ENCODE measurements at places on chromosomes 12 and 14.

GRCh38 chr12:84704856-84705255 is 207.7 kb downstream of the SLC6A15 start:
- no peak for DNase-seq

DNA sequence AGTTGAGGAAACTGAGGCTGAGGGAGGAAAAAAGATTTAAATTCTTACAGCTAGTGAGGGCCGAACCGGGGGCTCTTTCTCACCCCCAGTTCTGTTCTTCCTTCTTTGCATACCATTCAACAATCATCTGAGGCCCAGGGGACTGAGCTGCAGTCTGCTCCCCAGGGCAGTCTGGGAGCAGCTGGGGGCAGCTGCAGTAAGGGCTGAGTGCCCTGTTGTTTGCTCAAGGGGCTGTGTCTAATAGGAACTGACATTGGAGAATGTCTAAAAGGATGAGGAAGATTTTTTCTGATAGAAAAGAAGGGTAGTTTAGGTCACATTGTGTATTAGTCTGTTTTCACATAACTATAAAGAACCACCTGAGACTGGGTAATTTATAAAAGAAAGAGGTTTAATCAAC is 42.2 kb downstream of the SLC17A8 start:
- no peak for DNase-seq

GRCh38 chr12:93879476-93880421 is 202.6 kb downstream of the CRADD start:
- DNase-seq = no peak

DNA sequence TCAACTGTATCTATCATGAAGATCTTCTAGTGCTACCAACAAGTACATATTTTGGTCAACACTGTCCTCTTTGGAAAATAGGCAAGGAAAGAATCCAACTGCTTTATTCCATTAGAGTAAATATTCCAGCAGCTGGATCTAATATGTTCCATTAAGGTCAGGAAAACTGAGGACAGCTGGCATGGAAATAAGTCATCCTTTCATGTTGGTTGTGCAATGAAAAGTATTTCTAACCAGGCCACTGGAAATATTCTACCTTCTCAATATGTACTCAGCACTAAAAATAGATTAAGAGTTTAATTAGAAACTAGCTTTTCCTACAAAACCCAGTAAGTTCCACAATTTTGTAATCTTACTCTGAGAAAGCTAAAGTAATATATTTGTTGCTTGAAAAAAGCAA is 19.6 kb downstream of the HIGD1C start:
- DNase-seq = no peak

DNA sequence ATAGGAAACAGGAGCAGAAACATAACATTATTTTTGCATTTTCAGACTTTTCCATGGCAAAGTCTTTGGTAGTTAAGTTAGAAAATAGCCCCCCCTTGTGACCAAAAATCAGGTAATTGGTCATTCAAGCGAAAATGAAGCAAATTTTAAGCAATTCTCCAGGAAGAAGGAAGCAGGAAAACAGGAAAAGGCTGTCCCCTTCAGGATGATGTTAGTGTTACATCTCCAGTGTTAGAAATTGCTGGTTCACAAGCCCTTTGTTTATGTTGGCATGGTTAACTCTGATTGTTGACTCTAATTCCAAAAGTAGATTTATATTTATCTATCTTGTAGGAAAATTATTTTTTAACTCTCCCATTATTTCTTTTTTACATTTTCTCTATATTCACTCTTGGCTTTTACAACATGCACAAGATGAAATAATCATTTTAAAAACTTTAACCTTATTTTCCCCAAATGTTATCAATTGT is 18.8 kb upstream of the GAS2L3 start:
- peak; percentile 40 for DNase-seq

DNA sequence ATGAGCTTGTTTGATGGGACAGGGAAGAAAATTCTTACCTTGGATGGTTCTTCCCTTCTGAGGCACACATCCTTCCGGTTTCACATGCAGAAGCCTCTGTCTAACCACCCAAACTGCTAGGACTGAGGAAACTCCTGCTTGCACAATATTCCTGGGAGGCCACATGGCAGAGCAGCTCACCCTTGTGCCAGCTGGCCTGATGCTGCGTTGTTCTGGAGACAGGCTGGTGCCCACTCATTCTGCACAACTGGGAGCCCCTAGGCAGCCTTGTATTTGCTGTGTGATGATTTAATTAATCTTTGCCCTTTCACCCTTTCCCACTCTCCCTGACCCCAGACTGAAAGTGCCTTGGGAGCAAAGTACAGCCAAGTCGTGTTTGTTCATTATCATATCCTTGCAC is 130.8 kb downstream of the RTN1 start:
- no peak for DNase-seq

GRCh38 chr12:83018088-83018487 is 331.4 kb downstream of the TMTC2 start:
- DNase-seq = no peak

DNA sequence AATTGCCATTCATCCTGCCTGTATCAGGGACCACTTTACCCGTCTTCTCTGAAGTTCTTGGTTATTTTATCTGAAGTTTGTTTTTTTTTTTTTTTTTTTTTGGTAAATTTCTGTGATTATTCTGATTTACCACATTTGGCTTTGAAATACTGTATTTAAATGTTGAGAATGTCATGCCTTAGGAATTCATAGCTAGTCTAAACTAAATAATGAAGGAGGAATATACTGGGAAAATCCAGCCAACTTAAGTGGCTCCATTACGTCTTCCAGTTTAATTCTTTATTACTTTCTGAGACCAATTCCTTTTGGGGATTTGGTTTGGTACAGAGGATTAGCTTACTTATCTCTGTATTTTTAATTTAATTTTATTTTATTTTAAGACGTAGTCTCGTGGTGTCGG is 60.3 kb upstream of the KCNMB4 start:
- no peak for DNase-seq

DNA sequence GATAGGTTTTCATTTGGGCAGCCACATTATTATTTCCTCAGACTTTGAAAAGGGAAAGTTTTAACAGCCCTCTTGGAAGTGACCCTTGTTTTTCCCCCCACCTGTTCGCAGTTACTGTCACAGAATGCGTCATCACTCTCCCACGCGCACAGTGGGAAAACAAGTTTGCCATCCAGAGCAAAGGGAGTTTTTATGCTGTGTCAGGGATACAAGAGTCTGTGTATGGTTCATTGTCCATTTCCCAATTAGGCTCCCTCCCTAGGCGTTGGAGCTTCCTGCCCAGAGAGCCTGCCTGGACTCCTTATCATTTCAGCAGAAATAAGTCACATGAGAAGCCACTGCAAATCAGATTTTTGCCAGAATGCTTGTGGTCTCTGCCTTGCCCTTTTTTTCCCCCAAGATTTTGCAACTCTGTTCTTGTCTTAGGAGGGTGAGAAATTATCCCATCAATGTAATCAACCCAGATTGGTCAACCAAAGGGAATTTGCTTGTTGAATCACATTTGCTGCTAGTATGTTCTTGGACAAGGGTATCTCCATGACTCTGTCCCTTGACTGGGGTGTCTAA is 104.1 kb downstream of the IGF1 start:
- DNase-seq = no peak

DNA sequence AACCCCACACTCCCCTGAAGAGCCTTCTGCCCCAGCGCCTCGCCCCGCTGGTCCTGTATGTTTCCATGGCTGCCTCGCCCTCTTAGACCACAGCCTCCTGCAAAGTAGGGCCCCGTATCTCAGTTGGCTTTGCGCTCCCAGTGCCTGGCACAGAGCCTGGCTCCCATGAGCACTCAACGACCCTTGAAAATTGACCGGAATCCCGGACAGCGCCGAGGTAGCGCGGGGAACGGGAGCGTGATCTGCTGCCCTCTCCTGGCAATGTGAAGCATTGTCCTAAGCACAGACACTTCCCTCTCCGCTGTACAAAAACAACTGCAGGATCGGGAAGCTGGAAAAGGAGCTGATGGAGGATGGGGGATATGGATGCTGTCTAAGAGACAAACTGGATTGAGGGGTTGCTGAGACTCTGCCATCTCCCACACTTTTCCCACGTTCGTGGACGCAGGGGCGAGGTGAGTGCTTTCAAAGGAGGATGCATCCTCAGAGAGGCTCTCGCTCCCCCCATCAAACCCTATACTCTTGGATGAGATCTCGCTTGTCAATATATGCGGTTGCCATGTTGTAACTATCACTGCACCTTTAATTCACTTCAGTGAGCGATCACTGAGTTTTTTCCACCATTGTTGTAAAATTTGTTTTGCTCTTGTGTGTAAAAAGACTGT is 10.7 kb upstream of the FKBP4 start:
- peak; percentile 76 for DNase-seq

Measured in Caco-2 (cell line).